ENCODE measurements at places on chromosomes 7 and 10.

- no peak for DNase-seq
These were observed 306.2 kb downstream of the GPR37 start for GRCh38 chr7:124459101-124460055.

GRCh38 chr7:155764438-155764793 is 47.8 kb downstream of the SHH start:
- DNase-seq: no peak

DNA sequence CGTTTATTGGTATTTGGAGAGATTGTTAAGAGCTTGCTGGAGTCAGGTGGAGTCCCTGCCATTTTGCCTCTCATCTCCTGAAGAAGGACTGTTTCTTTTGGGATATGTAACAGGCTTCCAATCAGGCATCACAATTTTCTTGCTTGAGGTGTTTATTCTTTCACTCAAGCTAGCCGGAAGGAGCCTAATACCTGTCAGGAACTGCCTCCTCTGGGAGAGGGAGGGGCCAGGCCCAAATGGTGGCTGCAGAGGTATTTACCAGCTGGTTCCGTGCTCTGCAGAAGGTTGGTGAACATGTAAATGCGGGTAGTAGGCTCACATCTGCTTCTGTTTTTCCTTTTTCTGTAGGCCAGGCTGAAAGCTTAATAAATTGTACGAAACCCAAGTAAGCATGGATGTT is 114.0 kb downstream of the TCF7L2 start:
- no peak for DNase-seq

DNA sequence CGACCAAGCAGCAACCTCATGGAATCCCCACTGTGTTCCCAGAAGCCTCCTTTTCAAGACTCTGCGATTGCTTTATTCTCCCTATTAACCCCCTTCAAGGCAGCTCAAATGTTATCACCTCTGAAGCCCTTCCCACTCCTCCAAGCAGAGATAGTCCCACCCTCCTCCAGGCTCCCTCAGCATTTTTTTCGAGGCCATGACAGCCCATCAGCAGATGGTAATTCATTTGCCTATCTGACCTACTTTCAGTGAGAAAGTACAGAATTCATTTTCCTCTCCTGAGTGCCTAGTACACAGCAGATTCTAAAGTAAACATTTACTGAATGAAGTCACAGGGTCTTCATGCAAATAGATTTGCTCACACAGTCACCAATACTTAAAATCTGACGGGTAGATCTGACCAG is 47.8 kb downstream of the HERPUD2 start:
- DNase-seq: no peak

DNA sequence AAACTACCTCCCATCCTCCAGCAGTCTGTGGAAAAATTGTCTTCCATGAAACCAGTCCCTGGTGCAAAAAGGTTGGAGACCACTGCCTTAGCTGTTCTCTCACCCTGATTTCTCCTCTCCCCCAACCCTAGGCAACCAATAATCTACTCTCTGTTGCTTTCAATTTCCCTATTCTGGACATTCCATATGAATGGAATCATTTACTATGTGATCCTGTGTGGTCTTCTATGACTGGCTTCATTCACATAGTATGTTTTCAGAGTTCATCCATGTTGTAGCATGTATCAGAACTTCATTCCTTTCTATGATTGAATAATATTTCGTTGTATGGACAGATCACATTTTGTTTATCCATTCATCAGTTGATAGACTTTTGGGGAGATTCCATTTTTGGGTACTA is 38.3 kb upstream of the DLG5 start:
- no peak for DNase-seq
